ENCODE measurements at places on chromosomes 13 and 19.

DNA sequence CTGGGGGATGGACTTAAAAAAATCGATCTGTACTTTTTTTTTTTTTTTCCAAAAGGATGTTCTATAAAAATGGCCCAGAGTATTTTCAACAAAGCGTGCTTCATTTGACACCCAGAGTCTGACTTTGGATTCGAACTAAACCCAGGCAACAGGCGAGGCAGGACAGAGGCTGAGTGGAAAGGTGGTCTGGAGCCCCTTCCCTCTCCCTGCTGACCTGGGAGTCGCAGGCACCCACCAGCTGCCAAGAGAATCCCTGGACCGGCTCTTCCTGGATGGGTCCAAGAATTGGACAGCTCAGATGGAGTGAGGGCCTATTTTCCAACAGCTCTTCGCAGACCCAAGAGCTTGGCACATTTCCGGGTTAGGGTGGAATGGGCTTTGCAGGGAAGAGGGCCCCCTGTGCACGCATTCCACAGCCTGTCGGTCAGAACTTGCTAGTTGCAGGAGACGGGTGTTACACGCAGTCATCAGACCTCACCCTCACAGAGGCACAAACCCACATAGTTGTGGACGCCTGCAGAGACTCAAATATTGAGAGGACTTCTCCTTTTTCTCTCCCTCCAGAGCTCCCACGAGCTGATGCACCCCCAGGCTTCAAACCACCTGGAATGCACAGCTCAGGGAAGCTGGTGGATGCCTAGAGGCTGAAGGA lies 15.2 kb downstream of the KCTD15 start:
- DNase-seq = no peak

- no peak for DNase-seq
Observed at GRCh38 chr19:32053861-32054260, 291.5 kb upstream of the ZNF507 start.

DNA sequence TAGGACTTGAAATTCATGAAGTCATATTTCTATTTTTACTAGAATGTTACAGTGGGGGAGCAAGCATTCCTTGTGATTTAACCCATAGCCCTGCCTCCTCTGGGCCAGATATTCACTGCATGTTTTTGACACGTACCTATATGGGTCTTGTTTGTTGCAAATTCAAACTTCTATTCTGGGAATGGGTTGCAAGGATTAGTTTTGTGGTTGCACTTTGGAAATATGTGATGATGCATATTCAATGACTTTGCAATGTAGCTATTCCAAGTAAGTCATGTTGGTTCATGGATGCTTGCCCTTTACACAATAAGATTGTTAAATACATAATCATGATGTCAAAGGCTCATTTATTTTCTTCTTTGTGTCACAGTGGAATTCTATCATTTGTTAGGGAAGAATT lies 440.8 kb downstream of the TDRD3 start:
- no peak for DNase-seq

- no peak for DNase-seq
Observed at GRCh38 chr13:43127827-43128226, 104.4 kb downstream of the DNAJC15 start.

- DNase-seq = no peak
Observed at GRCh38 chr19:44725684-44726083, 22.8 kb upstream of the BCL3 start.

GRCh38 chr13:113143466-113144254 lies 14.8 kb upstream of the PROZ start:
- no peak for DNase-seq

- no peak for DNase-seq
Observed at GRCh38 chr13:104584481-104584880, 1518.3 kb upstream of the SLC10A2 start.

- no peak for DNase-seq
Observed at GRCh38 chr13:70128098-70128497, 19.8 kb upstream of the KLHL1 start.

GRCh38 chr13:42284068-42284467 lies 12.1 kb downstream of the AKAP11 start:
- no peak for DNase-seq

DNA sequence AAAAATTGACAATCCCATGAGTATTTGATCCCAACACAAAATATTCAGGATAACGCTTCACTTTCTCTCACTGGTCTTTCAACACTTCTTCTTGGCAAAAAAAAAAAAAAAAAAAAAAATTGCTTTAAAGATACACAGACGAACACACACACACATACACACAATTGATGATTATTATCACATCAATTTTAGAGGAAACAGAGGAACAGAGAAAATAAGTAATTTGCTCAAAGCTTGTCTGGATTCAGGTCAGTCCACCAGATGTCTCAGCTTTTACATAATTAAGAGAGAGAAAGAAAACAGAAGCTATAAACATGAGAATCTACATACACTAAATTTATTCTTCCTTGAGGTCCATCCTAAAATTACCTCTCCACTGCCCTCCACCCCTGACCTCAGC lies 183.4 kb downstream of the MZT1 start:
- no peak for DNase-seq

DNA sequence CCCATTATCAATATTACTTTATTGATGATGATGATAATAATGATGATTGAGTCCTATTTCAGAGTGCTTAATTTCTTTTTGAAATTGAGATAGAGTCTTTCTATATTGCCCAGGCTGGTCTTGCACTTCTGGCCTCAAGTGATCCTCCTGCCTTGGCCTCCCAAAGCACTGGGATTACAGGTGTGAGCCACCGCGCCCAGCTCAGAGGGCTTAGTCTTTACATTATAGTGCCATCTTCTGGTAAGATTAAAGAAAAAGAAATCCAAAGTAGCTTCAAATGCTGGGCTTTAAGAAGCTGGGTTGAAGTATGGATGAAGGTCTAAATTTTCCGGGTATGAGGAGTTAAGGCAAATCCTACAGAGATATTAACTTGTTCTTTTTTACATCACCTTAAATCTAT lies 3.4 kb upstream of the ZNF333 start:
- DNase-seq = no peak

DNA sequence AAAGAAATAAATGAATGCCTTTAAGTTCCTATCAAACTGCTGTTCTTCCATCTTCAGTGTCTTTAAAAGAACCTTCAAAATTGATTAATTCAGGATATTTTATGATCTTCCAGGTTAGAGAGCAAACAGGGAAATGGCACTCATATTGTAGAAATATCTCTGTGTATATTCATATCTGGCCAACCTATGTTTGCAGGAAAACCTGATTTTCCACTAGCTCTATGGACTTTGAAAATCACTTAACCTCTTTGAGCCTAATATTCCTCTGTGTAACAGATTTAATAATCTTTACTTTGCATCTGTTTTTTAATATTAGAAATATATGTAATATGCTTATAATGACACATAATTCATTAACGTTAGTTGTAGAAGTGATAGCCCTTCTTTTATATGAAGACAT lies 227.7 kb upstream of the ATXN8OS start:
- no peak for DNase-seq

Data from effector CD4-positive, alpha-beta T cell (primary cell).